Stimulated activated CD4-positive, alpha-beta T cell treated with anti-CD3 and anti-CD28 coated beads, Interleukin-2, amount 100 ng/mL, for 48 hours (primary cell): ENCODE measurements at places on chromosomes 1 and 21.

GRCh38 chr1:39832294-39832693 is 43.6 kb upstream of the BMP8B start:
- DNase-seq, result no peak

- DNase-seq, result peak; percentile 87
These were observed at the start of gene AGTRAP for GRCh38 chr1:11735854-11736745. AGTRAP (plus strand) TSS chr1:11736136; CDS start chr1:11736209, 73 bp downstream.

GRCh38 chr1:88140325-88140724 is 543.7 kb upstream of the PKN2 start:
- DNase-seq, result no peak

- DNase-seq, result no peak
These were observed 5.0 kb upstream of the AHCYL1 start for GRCh38 chr1:109979489-109980091.

DNA sequence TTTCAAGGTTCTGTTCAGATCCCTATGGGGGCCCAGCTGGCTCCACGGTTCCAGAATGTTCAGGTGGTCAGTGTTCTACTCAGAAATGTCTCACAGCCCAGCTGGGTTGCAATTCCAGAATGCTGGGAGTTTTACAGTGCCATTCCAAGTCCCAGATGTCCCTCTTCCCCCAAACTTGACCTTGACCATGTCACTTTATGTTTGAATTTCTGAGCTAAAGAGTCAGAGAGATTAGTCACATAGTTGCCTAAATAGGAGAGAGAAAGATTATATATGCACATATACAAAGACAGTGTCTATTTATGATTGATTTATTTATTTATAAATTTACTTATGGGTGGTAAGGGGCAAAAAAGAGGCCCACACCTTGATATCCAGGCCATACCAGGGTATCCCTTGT is 2.5 kb downstream of the GPR3 start:
- DNase-seq, result no peak

GRCh38 chr1:8562222-8562621 is 244.3 kb downstream of the SLC45A1 start:
- DNase-seq, result no peak

DNA sequence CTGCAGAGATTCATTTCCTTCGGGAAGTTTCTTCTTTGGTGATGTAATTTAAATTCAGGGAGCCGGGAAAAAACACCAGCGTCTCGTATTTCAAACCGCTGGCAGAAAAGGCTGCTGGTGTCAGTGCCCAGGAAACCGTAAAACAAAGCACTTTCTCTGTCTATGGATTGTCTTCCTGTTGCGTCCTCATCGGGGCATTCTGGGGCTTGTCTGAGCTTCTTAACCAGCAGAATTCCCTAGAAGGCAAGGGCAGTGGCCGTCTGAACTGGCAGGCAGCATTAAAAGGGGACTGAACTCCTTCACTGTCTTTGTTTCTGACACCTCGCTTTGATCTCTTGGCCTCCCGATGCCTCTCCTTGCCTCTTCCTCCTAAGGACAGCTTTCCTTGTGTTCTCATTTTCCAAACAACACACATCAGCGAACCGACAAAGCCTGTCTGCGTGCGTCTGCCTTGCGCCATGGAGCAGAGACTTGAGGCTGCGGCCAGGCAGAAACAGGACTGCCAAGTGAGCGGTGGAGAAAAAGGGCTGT is 391.6 kb upstream of the VAMP3 start:
- DNase-seq, result no peak

GRCh38 chr1:158793604-158794003 is 12.6 kb upstream of the OR6N2 start:
- peak; percentile 25 for DNase-seq

DNA sequence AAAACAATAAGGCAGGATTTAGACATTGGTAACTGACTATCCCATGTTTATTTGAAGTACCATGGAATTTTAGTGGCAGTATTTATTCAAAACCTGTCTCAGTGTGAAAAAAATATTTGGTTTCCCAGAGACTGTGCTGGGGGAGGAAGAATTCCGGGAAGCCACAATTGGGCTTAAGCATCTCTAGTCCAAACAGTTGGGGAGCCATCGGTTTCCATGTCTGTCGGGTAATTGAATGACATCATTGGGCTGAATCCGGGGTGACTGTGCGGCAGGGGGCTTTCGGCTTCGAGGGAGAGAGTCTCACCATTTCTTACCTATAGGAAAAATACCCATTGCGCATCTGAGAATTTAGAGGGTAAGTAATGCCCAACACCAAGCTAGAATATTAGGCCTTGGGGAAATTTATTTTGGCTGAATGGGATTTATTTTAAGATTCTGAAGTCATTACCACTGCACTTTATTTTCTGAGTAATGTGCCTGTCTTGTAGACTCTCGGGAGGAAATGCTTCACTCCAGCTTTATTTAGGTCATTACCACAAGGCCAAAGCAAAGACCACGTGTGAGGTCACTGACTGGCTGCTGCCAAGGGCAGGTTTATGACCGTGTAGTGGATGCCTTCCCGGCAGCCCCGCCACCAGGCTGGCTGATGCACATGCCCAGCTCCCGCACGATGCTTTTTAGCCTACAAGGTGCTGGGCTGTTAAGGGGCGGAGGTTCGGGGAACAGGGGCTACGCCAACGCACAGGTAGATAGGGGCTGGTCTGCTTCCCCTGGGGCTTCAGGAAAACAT is 23.1 kb upstream of the UMODL1 start:
- no peak for DNase-seq

- DNase-seq, result no peak
These were observed 343.0 kb downstream of the AMY1C start for GRCh38 chr1:104092698-104093097.

GRCh38 chr1:6282577-6283270 is 21.8 kb upstream of the GPR153 start:
- no peak for DNase-seq

- DNase-seq, result no peak
These were observed 106.5 kb upstream of the ACTL8 start for GRCh38 chr1:17648457-17649145.

GRCh38 chr1:94708299-94708685 is 111.9 kb upstream of the SLC44A3 start:
- DNase-seq, result no peak

DNA sequence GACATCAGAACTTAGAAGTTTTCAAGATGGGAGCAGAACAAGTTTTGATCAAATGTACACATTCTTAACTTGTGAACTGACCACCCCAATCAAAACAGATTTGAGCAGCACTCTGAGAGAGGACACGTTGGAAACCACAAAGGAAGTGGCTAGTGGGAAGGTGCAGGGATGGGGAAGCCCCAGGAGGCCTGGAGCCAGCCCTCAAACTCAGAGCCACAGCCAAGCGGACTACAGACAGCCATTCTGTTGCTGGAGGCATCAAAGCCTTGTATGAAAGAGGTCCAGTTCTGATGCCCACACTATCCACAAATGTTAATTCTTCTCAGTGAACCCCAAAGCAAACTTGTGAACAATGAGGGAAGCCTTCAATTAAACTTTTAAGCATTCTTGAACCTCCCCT is 143.6 kb upstream of the RAB4A start:
- no peak for DNase-seq

- DNase-seq, result no peak
These were observed 1138.0 kb upstream of the TMPRSS15 start for GRCh38 chr21:19541602-19542001.

DNA sequence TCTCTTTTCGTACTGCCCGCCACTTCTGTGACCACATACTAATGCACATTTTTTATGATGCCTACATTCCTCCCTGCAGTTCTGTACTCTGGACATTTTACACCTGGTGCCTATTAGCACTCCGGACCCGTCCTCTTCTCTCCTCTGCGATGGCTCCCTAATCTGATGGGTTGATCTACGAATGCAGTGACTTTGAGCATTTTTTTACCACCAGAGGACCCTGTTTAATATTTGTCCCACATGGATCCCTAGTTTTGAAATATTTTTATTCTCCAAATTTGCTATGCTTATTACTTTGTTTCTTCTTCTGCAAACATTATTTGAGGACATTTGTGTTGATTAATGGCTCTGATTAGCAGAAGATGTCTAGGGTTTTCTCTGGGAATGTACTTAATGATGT is 5.2 kb downstream of the PPFIA4 start:
- DNase-seq, result no peak

- no peak for DNase-seq
These were observed 62.1 kb upstream of the ZNF326 start for GRCh38 chr1:89932598-89933364.

GRCh38 chr1:54347955-54348699 is 58.1 kb downstream of the SSBP3 start:
- no peak for DNase-seq

GRCh38 chr21:43956670-43957035 is 55.5 kb upstream of the TRAPPC10 start:
- no peak for DNase-seq

- peak; percentile 21 for DNase-seq
These were observed 40.6 kb upstream of the MARK1 start for GRCh38 chr1:220487297-220487820.

DNA sequence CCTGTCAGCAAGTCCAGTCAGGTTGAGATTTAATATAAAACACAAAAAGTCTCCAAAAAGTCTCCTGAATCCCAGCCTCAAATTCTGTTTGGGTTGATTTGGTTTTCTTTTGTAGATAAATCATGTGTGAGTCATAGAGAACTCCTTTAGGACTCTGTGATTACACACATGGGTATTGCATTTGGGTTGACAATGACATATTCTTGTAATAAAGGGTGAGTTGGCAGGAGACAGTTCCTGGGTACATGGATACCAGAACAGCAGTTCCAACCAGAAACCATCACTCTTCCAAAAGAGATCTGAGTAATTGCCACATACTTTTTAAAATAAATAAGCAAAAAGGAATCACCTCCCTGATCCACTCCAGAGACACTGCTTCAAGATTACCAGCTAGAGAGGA is 8.9 kb downstream of the CR2 start:
- no peak for DNase-seq

- no peak for DNase-seq
These were observed 75.1 kb downstream of the ARHGEF10L start for GRCh38 chr1:17614586-17614985.

- DNase-seq, result no peak
These were observed 5.8 kb upstream of the IKBKE start for GRCh38 chr1:206464456-206464964.

GRCh38 chr1:156111355-156111962 is 3.1 kb upstream of the LMNA start:
- no peak for DNase-seq

GRCh38 chr1:67572594-67573221 is 112.3 kb upstream of the GADD45A start:
- no peak for DNase-seq
